ENCODE measurements at places on chromosomes 2 and 18.

DNA sequence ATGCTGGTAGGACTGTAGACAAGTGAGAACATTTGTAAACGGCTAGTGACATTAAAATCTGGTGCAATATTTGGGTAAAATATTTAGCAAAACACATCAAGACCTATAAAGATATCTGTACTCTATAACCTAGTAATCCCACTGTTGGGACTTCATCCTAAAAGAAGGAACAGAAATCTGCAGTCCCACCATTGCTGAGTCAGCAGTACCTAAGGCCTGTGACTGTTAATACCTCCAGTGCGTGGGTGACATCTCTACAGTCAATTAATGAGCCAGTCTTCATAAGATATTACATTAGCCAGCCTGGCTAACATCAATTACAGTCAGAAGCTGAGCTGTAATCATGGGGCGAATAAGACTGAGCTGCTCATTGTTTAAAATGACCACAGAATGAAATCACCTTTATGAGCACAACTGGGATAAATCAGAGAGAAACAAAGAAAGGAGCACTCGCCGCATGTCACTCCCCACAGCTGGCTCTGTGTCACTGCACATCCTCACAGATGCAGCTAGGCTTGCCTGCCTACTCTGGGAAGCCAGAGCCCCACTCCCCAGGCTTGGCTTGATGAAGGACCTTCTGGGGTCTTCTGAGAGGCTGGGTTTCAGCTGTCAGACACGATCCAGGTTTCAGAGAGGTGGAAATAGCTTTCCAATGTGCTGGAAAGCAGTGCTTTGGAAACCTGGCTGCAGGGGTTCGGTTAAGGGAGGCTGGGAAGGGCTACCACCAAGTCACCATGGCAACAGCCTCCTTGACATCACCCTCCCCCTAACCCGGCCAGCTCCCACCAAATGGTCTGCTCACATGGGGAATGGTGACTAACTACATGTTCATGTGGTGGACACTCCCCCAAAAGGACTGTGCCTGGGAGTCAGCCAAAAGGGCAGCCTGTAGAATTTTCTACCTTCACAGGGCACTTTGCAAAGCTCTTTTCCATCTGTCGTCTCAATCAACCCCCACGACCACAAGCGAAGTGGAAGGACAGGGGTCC, 145.0 kb downstream of the ZBTB7C start:
- no peak for DNase-seq

GRCh38 chr18:56570978-56571377, 67.4 kb downstream of the TXNL1 start:
- no peak for DNase-seq

DNA sequence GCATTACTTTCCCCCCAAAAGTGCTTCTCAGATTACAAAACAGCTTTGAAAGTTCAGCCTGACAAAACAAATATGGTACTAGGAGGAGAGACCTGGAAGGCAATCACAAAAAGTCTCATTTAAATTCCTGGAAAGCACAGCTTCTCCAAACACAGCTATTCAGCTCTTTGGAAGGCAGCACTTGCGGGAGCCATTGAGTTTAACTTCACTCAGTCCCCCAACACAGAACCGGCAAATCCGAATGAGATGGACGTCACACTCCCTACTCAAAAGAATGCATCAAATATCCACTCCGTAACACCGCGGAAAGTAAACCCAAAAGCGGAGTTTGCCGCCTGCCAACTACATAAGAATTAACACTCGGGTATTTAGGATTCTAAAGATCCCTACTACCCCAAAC, 638 bp downstream of the ST6GAL2 start:
- DNase-seq, result peak; percentile 5

GRCh38 chr2:1082456-1083205, 132.0 kb downstream of the SNTG2 start:
- no peak for DNase-seq

DNA sequence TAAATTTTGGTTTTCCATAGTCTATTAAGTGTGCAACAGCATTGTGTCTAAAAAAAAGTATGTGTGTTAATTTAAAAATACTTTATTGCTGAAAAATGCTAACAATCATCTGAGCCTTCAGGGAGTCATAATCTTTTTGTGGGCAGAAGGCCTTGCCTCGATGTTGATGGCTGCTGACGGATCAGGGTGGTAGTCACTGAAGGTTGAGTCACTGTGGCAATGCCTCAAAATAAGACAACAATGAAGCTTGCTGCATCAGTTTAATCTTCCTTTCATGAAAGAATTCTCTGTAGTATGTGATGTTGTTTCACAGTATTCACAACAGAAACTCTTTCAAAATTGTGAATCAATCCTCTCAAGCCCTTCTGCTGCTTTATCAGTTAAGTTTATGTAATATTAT, 31.3 kb downstream of the HDHD2 start:
- DNase-seq, result no peak

- no peak for DNase-seq
Observed at GRCh38 chr2:46284796-46285195, 12.4 kb upstream of the EPAS1 start.

- DNase-seq, result peak; percentile 18
Observed at GRCh38 chr2:206084439-206084869, 1.5 kb downstream of the INO80D start.

GRCh38 chr18:41967680-41968079, 12.6 kb downstream of the PIK3C3 start:
- no peak for DNase-seq

- no peak for DNase-seq
Observed at GRCh38 chr18:31596081-31596872, 4.6 kb downstream of the TTR start.

GRCh38 chr18:809985-810642, 1.9 kb downstream of the YES1 start:
- no peak for DNase-seq

DNA sequence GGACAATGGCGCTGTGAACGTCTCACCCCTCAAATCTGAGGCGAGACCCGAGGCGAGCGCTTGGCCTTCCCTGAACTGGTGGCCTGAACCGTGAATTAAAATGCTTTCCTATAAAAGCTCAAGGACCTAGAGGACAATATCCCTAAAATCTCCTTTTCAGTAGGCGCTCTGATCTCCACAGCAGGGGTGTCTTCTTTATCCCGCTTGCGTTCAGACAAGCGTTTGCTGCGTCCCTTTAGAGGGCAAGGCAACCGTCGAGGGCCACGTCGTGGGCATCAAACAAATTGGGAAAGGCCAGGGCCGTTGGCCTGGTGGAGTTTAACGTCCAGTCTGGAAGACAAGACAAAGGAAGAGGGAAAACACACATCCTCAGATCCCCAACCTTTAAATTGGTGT, 1.3 kb upstream of the RAX start:
- DNase-seq, result no peak

- DNase-seq, result no peak
Observed at GRCh38 chr18:10928772-10929373, 220.5 kb downstream of the PIEZO2 start.

DNA sequence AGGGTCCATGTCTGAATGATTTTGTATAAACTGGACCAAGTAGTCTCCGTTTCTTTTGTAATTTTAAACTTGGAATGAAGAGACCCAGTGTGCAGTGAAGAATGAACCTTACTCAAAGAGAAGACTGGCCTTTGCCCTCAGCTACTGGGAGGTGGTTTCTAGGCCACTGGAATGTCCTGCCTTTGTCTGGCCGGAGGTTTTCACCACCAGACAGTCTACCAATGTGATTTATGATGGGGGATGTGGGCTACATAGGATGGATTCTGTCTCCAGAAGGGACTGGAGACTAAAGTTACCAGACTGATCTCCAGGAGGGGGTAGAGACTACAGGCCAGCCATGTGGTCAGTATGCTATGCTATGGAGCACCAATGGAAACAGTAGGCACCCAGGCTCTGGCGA, 42.8 kb upstream of the RAB31 start:
- DNase-seq, result no peak

DNA sequence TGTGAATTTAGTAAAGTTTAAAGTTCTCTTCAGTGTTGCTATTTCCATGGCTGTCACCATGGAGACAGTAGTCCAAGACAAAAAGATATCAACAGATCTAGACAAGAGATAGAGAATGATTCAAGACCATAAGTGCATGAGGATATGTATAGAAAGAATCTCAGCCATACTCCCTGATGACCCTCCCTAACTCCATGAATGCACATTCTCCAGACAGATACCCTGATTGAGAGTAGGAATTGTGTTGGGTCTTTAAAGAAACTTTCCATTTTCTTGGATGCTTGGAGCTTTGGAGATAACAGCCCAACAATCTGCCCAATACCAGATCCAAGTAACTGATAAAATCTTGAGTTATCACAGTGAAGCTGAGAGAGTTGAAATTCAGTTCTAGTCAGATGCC, 1601.2 kb upstream of the CELF4 start:
- no peak for DNase-seq

DNA sequence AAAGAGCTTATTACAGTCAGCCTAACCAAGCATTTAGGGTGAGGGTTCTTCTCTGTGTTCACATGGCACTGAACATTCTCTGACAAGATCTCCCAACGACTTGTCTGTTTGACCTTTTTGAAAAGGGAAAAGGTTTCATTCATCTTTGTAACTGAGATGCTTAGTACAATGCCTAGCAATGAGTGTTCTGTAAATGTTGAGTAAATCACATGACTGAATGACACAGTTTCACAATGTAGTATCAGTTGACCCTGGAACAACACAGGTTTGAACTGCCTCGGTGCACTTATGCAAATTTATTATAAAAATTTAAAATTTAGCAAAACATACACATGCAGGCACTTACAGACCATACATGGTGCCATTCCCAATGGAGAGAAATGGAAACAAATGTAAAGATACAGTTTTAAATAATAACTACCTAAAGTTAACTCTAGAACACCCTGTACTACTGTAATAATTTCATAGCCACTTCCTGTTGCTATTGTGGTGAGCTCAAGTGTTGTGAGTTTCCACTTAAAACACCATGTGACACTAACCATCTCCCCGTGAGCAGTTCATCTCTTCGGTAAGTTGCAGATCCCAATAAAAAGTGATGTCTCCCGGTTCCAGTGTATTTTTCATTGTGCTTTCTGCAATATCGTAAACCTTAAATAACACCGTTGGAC, 34.1 kb upstream of the VWC2L start:
- no peak for DNase-seq

DNA sequence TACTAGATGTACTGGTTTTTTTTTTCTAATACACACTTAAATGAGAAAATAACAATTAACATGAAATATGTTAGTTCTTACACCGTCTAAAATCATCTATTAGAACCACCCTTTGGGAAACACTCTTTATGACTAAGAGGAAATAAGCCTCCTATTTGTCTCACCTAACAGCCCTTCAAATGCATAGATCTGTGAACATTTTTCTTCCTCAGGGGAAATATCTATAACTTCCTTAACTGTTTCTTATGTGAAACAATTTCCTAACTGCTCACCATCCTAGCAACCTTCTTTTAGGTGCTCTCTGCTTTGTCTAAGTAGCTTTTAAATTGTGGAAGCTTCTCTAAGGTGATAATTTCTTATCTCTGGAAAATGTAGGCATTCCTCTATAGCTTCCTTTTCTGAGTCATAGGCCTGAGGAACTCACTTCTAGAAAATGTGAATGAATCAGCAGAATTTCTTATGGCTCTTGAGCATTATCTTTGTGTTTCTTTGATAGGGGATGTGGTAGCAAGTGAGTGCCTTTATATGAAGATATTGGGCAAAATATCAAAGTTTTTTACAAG, 56.1 kb downstream of the CNTNAP5 start:
- DNase-seq, result no peak

DNA sequence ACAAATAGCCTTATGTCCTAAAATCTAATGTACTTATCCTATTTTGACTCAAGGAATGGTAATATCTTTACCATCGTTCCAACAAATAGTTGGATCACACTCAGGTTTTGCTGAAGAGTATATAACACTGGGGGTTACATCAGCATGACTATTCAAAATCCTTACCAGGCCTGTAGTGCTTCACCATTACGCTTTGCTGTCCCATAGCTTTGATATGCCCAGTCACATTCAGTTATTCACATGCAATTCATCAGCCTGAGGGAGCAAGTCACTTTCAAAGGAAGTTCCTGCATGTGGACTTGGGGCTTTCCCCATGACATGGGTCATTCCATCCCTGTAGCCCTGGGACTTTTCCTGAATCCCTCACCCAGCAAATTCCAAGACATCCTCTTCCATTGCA, 39.6 kb downstream of the FTCDNL1 start:
- DNase-seq, result no peak

DNA sequence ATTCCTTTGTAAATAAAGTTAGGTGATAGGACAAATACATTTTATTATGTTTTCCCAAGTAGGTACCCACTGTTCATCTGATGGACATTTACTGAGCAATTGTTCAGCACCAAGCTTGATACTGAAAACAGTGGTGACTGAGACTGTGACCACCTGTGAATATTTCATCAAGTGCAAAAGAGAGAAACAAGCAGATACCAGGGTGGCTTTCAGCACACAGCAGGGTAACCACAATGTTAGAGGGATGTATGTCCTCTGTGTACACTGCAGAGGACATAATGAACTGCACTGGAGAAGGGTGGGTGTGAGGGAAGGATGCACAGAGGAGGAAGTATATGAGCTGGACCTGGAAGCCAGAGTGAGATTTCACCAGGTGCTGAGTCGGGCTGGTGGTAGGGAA, 411.8 kb downstream of the RAD51AP2 start:
- DNase-seq, result no peak

- DNase-seq, result no peak
Observed at GRCh38 chr18:79272916-79273315, 122.8 kb upstream of the NFATC1 start.

DNA sequence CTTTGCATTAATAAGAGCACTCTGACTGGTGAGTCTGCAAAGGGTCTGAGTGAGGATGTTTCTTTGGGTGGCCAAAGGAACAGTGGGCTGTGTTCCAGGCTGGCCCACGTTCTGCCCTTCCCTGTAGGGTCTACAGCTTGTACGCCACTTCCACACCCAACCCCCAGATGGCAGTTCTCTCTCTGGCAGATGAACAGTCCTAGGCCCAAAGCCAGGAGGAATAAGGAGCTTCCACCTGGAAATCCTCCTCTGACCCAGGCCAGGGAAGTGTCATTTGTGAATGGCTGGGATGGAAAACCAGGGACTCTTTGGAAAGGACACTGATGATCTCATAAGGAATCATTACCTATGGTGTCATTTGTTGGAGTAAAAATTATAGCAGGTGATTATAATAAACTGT, 6.6 kb downstream of the OTOF start:
- DNase-seq, result no peak

DNA sequence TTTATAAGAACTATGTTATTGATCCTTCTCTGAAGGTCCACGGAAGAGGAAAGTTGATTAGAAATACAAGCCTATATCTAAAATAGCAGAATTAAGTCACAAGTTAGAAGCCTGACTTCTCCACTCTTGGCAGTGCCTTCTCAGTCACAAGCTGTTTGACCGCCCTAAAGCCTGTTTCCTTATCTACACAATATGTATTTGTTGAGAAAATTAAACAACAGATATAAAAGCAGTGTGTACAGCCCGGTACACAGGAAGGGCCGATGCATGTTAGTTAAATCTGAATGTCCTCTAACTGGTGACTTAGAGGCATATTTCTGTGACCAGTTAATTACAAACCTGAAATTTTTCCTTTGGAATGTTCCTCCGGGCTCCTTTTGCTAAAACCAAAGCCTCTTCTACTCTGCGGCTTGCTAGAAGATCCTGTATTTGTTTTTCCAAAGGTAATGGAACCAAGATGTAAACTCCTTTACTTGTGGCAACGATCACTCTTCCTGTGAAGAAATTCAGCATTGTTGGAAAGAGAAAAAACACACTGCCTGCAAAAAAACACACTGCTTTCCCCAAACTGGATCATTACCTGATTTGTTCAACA, 33.4 kb downstream of the TGFBRAP1 start:
- no peak for DNase-seq

All from non-pigmented ciliary epithelial cell (primary cell).